ENCODE measurements at places on chromosomes 7 and 10.

- DNase-seq, result no peak
Measured at GRCh38 chr7:130943336-130943901, 209.4 kb upstream of the KLF14 start.

DNA sequence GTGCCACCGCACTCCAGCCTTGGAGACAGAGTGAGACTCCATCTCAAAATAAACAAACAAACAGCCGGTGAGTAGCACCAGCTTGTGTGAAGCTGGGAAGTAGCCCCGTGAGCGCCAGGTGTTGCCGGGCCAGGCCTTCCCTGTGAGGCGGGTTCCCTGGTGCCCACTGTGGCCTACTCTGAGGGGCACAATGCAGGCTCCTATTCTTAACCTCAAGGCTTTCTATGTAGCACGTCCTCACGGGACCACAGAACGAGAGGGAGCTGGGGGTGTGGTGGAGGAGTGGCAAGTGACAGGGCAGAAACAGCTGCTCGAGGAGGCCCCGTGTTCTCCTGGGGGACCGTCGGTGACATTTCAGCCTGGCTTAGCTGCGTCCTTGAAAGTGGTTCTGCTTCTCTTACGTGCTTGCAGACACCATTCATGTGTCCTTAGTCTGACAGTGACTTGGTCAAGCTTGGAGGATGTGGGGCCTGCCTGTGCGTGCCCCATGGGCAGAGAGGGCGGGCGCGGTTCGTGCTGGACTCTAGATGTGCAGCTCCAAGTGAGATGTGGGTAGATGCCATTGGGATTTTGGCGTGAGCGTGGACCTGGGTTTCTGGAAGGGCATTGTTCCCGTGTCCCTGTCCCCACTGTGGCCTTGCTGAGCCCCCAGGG, 116.6 kb downstream of the NKX6-2 start:
- DNase-seq, result no peak

DNA sequence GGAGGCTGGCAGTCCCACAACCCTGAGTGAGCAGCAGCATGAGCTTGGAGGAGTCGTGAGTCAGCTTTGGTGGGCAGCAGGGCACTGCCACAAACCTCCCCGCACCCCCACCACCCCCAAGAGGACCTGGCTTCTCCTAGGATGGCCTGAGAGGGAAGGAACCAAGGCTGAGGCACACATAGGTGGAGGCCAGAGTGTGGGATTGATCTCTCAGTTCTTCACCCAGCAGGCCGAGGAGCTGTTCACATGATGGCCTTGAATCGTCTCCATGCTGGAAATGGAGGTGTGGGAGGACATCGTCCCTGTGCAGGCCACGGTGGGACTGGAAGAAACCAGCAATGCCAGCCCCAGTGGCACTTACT, 17.4 kb upstream of the GDF10 start:
- no peak for DNase-seq

- no peak for DNase-seq
Measured at GRCh38 chr10:58919927-58920654, 256.4 kb upstream of the PHYHIPL start.

- DNase-seq, result no peak
Measured at GRCh38 chr7:158272509-158273137, 315.0 kb downstream of the PTPRN2 start.

DNA sequence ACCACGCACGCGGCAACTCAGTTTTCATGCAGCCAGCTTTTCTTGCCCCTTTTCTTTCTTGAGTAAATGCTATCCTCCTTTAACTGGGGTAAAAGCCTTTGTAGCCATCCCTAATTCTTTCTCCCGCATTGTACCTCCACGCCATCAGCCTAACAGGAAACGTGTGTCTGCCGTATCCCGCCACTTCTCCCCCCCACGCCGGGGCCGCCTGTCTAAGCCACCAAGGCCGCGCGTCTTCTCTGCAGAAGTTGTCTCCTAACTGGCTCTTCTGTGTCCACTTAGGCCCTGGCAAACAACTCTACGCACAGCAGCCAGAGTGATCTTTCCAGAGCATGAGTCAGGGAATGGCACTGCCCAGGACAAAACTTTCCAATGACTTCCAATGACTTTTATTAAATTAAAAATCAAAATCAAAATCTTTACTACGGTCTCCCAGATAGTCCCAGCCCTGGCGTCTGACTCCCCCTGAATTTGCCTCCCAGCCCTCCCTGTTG, 74.6 kb downstream of the XRCC2 start:
- DNase-seq, result no peak

DNA sequence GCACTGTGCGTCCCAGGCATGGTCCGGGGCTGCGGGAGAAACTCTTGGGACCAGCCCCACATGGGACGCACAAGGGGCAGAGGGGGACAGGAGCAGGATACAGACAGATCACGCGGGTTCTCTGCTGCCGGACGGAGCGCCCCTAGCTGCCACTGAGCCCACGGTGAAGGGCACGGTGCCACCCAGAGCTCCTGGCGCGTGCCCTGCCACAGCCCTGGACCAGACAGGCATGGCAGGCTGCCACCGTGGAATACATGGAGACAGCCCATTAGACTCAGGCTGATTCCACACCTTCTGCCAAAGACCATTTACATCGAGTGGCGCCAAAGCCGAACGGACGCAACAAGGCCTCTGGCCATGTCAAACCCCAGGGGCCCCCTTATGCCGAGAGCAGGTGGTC, 90.4 kb downstream of the MAD1L1 start:
- no peak for DNase-seq

GRCh38 chr7:15889507-15889906, 203.0 kb upstream of the MEOX2 start:
- DNase-seq, result no peak

GRCh38 chr7:77727527-77727926, 31.3 kb downstream of the RSBN1L start:
- no peak for DNase-seq

DNA sequence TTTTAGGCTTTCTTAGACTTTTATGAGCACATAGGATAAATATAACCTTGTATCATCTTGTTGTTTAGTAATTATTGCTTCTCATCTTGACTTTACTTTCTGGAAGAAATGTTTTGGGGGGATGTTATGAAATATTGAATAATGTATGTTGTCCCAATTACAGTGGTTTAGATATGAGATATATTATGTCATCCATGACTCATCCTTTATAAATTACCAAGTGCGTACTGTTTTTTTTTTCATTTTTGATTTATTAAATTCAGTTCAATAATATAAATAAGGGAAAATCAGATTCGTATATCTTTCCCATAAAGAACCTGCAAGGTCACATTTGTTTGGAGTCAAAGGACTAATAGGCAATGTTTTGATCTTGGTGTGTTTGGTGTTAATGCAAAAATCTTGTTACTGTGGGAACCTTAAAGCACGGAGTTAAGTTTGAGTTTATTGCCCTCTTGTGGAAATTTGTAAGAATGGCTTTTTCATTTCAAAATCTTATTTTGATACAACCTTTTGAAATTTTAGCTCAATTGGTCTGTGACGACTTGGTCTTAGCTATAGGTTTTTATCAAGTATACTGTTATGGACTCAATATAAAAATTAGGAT, 108.6 kb downstream of the SRI start:
- no peak for DNase-seq

GRCh38 chr7:133819695-133820094, 307.4 kb upstream of the LRGUK start:
- no peak for DNase-seq

- no peak for DNase-seq
Measured at GRCh38 chr10:4070921-4071660, 286.1 kb upstream of the KLF6 start.

GRCh38 chr10:944034-944831, 12.7 kb upstream of the LARP4B start:
- DNase-seq, result no peak

- no peak for DNase-seq
Measured at GRCh38 chr10:51729822-51730555, 30.6 kb upstream of the CSTF2T start.

GRCh38 chr10:16893664-16894063, 76.4 kb upstream of the RSU1 start:
- no peak for DNase-seq

GRCh38 chr7:128705891-128706333, 33.2 kb upstream of the CALU start:
- no peak for DNase-seq

GRCh38 chr10:44962870-44963738, 3.5 kb downstream of the RASSF4 start:
- no peak for DNase-seq

DNA sequence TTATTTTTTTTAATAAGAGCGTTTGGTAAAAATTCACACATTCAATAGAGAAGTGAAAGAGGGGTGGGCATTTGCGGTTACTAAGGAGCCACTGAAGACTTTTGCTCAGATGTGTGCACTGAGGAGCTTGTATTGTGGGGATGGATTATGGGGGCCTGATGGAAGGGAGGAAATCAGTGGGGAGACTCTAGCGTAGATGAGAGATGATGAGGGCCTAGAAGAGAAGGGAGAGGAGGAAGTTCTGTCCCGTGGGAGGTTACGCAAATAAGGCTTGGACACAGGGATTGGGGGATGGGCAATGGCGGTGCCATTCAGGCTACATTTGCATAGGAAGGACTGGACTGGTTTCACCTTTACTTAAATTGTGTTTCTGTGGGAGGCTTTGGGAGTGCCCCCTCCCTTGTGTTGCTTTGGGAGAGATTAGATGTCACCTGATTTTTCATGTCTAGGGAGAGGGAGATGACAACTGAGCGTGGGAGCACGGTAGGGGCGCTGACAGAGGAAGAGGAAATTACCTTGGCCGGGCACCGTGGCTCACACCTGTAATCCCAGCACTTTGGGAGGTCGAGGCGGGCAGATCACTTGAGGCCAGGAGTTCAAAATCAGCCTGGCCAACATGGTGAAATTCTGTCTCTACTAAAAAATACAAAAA, 2.2 kb upstream of the HIP1 start:
- no peak for DNase-seq

Measured in activated CD4-positive, CD25-positive, alpha-beta regulatory T cell (primary cell).